ENCODE measurements at places on chromosomes 5 and 9.
A peak's percentile ranks its signal among the peaks of the same experiment; 100 is the strongest.

DNA sequence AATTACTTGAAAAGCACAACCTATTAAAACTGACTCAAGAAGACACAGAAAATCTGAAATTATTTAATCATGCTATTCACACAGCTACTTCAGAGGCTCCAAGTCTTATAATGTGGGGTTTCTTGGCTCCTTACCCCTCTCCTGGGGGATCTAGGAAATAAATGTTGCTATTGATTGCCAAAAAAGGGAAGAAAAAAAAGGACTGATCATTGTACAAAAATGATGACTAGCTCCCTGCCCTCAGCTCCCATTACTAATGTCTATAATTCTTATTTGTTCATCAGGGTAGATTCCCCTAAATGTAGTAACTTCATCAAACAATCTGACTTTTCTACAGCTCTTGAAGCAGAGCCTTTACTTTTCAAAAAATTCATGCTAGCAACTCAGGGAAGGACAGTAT lies 3.3 kb upstream of the SMC5 start:
- DNase-seq, result no peak

DNA sequence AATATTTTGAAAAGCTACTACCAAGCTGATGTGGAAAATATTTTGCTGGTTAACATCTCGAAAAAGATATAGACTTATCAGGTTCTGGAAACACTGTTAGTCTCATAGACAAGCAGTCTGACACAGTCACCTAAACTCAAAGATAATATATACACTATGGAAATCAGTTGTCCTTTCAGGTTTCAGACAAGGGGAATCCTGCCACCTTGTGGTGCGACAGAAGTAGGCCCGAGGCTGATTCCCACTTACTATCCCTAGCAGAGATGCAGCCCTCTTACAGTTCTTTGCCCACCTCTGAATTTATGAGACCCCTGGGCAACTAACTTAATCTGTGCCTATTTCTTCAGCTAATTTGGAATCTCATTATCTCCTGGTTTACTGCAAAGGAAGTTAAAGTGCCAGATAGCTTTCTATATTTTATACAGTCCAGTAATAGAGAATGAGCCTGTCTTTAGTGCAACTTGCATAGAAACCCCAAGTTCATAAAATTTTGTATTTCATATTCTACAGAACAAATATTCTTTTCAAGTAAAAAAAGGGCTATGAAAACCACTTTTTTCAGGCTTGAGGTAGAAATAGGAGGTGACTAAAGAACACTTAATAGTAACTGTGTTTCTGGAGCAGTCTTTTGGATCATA lies 16.9 kb downstream of the RAD1 start:
- peak; percentile 62 for DNase-seq

- DNase-seq, result no peak
Observed at GRCh38 chr5:53469946-53470687, 10.3 kb upstream of the FST start.

GRCh38 chr5:90347462-90347861 lies 62.1 kb downstream of the CETN3 start:
- no peak for DNase-seq

GRCh38 chr5:181052672-181053487 lies 12.8 kb downstream of the BTNL9 start:
- DNase-seq, result no peak

DNA sequence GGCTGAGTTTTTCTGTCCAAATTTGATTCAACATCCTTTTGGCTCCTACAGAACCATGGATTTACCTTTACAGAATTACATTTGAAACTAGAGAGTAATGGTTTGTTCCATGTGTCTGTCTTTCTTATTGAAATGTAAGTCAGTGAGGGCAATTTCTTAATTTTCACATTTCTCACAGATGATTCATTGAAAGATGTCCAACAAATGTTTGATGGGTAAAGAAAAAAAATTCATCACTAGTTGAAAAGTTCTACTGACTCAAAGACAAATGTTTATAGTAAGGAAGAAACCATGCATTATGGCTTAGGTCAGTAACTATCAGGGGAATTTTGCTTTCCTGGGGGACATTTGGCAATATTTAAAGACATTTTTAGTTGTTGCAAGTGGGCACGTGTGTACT lies 131.6 kb upstream of the TRPM3 start:
- DNase-seq, result no peak

DNA sequence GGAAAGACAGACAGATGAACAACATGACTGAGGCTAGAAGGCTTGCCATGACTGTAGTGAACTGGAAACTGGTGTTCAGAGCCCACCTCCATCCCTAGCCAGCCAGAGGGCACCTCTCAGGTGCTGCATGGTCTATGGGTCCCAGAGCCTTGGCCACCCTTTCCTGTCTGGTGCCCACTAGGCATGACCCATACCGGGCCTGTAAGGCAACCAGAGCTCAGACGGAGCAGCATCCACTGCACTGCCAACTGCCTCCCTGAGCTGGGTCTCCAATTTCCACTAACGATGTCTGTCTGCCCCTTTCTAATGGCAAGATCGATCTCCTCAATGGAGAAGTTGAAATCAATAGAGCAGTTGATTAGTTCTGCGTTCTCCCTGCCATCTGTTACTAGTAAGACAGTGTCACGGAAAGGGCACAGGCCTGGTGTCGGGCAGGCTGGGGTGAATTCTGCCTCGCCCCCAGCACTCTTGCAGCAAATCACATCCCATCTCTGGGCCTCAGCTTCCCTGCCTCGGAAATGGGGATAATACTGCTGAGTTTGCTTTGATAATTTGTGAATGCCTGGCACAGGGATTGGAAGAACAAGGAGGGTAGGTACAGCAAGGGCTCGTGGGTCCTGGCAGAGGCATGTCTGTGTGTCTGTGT lies 172.3 kb upstream of the MVB12B start:
- DNase-seq, result no peak

DNA sequence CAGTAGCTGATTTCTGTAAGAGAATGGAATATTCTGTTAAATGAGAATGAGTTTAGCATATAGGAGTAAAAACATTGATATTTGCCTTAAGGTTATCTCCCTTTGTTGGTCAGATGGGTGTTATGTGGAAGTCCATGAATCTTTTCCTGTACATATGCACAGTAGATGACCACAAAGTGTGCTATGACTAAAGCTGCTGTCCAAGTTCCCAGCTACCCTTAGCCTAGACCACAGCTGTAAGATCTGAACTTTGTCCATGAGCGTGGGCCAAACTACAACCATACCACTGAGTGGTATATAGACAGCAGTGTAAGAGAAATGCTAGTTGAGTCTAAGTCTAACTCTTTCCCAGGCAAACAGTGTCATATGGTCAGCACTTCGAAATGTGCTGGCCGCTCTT lies 48.8 kb downstream of the CD180 start:
- no peak for DNase-seq

- DNase-seq, result no peak
Observed at GRCh38 chr9:135442075-135442474, 37.5 kb upstream of the PPP1R26 start.

DNA sequence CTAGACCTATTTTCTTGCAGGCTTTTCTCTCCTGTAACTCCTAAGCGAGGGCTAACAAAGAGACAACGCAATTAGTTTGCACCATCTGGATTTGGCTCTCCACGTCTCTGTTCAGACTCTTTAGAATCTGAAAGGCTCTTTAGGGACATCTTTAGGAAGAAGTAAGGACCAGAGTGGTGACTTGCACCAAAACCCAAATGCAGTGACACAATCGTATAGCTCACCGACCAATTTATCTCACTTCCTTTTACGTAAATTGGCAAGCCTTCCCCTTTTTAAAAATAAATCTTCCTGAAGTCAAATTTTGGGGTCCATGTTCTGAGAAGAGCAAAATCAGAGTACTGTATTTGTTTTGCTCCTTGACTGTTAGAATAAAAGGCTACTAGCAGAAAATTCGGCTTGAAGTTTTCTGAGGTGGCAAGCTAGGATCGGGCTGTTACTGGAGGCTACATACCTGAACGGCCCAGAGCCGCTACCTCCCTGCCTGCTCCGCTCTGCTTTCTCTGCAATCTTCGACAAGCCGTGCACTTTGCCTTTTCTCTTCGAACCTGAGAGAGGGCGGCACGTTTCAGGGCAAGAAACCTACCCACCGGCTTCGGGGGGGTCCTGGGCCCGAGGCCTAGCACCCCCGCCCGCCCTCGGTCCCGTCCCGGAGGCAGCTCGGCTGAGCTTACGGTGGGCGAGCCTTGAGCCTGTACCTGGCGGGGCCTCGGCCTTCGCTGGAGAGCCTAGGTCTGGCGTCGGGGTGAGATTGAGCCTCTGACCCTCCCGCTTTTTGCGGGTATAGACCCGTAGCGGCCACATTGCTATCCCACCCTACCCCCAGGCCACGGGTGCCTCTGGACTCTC lies 537 bp downstream of the MEIKIN start:
- no peak for DNase-seq

- no peak for DNase-seq
Observed at GRCh38 chr5:135641734-135642487, 63.1 kb upstream of the CXCL14 start.

DNA sequence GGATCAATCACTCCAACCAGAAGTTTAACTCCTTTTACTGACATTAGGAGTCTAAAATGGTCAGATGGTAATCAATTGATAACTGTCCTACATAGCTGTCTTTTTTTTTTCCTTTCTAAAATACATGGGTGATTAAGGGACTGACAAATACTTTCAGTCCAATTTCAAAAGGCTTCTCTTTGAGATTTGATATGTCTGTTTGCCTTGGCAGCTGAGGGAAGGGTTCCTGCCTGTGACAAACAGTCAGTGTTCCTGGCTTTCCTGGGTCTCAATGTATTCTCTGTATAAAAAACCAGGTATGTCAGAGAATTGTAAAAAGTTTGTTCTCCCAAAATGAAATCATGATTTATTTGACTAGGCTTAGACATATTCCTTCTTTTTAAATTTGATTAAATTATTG lies 84.5 kb downstream of the MEGF10 start:
- no peak for DNase-seq

- no peak for DNase-seq
Observed at GRCh38 chr5:109105631-109106267, 304.0 kb downstream of the PJA2 start.

DNA sequence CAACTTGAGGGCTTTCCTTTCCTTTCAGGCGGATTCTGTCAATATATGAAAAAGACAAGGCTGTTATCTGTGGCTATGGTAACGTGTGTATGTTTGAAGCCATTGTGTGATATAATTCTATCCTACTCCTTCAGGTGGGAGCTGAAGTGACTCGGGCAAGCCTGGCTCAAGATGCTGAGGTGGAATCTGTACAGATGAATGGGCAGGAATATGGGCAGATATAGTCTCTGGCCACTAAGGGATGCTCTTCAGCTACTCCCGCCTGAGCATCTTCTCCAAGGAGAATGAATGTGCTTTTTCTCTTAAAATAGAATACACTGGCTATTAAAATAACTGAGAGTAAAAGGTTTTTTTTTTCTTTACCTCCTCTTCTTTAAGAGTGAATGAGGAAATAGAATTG lies 244.8 kb downstream of the ADGRV1 start:
- no peak for DNase-seq

DNA sequence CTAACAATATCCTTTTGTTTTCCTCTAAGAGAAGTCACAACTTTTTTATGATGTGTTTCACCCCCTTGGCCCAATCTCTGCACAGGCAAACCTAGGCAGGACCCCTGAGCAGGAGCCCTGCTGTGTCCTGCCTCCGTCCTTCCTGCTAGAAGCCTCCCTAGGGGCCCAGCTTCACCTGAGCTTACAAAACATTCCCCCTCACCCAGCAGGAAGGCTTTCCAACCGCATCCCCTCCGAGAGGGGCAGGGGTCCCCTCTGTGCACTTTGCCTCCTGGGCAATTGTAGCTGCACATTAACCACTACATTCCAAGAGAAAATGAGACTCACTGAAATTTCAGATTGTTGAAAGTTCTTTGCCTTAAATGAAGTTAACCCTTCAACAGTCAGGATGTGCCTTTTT lies 176.2 kb downstream of the IRX2 start:
- DNase-seq, result no peak

DNA sequence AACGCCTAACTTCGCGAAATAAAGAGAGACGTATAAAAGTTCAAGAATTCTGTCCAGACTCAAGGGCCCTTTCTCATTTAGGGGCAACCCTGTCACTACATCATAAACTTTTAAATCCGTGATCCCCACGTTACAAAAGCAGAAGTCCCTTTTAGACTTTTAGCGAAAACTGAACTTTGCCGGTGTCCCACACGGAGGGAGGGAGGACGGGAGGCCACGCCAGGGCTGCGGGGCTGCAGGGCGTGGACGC lies 515 bp upstream of the F2R start:
- no peak for DNase-seq

DNA sequence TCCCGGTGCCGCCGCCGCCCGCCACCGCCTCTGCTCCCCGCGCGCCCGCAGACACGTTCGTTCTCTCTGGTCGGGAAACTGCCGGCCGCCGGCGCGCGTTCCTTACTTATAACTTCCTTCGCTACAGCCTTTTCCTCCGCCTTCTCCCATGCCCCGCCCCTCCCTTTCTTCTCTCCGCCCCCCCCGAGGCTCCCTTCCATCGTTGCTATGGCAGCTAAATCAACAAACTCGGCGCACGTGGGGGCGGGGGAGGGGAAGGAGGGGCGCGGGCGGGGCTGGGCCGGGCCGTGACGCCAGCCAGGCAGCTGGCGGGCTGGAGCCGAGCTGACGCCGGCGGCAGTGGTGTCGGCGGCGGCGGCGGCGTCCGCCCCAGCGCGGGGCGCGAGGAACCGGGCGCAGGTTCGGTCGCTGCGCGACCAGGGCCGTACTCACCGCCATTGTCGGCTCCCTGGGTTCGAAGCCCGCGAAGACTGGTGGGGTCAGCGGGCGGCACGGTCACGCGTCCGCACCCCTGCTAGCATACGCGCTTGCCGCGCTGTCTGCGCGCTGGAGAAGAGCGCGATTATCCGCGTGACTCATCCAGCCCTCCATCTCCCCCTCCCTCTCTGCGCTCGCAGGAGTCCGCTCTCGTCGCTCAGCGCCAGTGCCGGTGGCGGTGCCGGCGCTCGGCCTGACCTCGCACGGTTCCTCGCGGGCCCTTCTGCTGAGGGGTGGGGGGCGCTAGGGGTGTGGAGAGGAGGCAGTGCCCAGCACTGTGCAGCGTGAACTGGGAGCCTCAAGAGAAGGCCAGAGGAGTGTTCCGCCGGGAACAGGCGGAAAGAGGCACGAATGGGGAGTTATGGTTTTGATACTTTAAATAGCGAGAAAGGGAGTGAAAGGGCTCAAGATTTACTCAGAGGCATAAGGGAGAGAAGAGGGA lies at the start of gene KLF4:
TSS of gene KLF4 (minus strand) at position 83 of the 919 bp plus-strand sequence. CDS start 597 bp downstream, outside the sequence.
- peak; percentile 85 for DNase-seq

DNA sequence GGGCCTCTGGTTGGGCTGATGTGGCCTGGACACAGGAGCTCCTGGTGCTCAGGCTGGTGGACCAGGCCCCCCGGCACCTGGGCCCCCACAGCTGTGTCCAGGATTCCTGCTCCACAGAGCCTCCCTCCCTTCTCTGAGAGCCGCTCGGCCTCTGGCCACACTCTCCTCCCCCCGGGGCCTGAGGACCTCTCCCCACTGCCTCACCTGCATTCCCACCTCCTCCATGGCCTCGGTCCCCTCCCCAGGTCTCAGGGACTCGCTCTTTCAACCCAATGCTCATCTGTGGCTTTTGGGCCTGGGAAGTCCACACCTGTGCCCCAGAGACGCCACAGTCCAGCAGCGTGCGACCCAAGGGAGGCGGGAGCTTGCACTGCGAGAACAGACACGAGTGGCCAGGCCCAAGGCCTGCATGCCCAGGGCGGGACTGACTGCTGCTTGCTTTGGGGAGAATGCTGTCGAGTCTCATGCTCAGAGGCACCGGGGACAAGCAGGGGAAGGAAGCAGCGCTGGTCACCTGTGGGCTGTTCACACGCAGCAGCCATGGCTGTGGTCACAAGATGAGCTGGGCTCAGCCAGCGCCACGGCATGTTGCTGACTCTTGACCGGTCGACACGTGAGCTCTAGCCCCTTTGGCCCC lies 14.6 kb downstream of the PAEP start:
- DNase-seq, result no peak

- DNase-seq, result no peak
Observed at GRCh38 chr5:141694479-141694878, 12.4 kb upstream of the ARAP3 start.

Data from activated CD4-positive, alpha-beta T cell treated with anti-CD3 and anti-CD28 coated beads, Interleukin-10, Interleukin-2, amounts not matched to agents 100 ng/mL and 50 ng/mL, durations not matched to agents 16 hours and 8 hours (primary cell).